ENCODE measurements at places on chromosomes 3 and 15. TPM values are rescaled to one million over a fixed set of nuclear protein-coding genes. Genes with fewer than 3 reads are reported as not detected.

The TF gene
- total RNA-seq: 2.8 TPM

The DLEC1 gene
- total RNA-seq: 0.14 TPM

The CCDC54 gene
- total RNA-seq: not detected

GRCh38 chr3:174767406-174767805, 91.7 kb upstream of the NAALADL2 start:
- DNase-seq: no peak

Data from posterior vena cava (tissue), 2 donors.